ENCODE measurements at places on chromosomes 11 and 22.
A peak's percentile ranks its signal among the peaks of the same experiment; 100 is the strongest.

DNA sequence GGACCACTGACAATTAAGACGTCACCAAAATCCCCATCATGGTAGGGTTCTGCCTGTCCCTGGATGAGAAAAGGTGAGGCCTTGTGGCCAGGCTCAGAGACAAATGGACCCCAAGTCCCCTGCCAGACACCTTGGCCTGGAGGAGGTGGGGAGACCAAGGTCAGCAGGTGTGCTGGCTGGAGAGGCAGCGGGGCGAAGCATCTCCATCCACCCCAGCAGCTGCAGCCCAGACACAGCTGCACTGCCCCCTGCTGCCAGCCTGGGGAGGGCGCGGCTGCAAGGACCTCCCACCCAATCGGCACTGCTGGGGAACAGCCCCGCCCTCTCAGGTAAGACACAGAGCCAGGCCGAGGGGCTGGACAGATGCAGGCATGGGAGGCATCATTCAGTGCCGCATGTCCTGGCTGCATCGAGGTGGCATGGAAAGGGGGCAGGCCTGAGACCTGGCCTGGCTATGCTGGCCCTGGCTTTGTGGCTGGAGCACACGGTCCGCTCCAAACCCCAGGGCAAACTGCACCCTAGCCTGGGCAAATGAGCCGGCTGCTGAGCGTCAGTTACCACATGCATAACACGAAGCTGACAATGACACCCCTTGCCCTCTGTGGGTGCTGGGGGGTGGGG, 12.2 kb upstream of the MFNG start:
- DNase-seq: no peak

DNA sequence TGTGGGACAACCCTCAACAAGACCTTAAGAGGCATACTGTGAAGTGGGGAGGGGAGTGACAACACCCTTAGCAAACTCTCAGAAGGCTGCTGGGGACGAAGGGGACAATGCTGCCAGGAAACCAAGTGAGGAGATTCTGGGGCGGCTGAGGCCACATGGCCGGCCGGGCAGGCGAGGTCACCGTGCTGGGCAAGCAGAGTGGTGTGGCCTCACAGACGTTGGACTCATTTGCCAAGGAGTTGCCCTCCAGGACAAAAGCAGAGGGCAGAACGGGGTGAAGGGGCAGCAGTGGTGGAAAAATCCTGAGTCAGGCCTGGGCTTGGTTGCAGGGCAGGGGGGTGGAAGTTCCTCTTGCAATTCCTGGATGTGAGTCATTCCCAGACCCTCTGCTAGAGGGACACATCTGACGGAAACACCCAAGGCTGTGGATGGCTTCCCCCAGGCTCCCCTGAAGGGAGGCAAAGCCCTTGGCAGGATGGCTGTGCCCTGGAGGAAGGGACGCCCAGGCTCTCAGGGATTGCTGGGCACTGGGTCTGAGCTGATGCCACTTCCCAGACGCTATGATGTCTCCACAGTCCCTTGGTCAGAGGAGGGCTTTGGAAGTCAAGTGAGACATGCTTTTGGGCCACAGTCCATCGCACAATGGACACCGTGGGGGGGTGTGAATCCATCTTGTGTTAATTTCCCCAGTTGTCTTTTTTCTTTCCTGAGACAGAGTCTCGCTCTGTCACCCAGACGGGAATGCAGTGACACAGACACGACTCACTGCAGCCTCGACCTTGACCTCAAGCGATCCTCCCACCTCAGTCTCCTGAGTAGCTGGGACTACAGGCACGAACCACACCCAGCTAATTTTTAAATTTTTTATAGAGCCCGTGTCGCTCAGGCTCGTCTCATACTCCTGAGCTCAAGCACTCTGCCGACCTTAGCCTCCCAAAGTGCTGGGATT, 16.2 kb upstream of the SHANK3 start:
- DNase-seq: peak; percentile 76

GRCh38 chr11:86670181-86670580, 2.2 kb downstream of the ME3 start:
- peak; percentile 44 for DNase-seq

DNA sequence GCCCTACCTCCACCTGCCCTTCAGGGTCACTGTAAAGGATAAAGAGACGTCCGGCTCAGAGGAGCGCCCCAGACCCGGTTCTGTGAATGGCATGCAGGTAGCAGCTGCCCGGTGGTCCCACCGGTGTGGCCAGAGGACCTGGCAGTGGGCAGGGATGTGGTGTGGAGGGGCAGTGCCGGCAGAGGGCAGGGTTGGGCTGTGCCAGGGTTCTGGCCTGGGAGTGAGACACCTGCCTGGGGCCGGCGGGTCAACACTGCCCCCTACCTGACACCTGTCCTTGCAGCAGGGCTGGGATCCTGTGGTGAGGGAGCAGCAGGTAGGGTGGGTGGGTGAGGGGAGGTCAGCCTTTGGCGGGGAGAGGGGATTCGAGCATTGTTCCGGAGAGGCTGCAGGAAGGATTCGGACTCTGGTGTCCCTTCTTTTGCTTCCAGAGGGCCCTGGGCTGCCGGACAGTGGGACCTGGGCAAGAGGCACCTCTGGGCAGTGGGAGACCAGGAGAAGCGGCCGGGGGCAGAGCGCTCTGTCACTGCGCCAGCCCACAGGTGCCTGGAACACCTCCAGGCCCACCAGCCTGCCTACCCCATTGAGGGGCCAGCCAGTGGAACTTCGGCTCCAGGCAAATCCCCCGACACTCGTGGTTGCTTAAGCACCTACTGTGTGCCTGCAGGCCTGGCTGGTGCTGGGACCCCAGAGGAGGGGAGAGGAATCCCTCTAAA, 1.6 kb upstream of the PHLDA2 start:
- DNase-seq: peak; percentile 57

DNA sequence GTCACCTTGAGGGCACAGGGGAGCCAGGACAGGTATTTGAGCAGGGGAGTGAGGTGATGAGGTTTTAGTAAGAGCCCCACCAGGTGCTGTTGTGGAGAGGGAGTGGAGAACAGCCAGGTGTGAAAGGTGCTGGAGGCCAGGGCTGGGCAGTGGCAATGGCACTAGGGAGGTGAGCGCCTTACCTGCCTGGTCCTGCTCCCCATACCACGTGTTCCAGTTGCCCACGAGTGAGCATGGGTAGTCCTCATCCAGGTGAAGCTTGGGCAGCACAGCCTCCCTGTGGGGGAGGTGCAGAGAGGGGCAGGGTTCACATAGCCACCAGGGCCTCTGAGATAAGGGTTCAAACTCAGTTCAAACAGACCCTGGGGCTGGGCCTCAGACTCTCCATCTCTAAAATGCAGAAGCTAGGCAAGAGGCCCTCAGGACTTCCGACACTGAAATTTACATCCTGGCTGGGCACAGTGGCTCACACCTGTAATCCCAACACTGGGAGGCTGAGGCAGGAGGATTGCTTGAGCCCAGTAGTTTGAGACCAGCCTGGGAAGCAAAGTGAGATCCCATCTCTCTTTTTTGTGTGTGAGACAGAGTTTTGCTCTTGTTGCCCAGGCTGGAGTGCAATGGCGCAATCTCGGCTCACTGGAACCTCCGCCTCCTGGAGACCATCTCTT, 11.8 kb downstream of the NIPSNAP1 start:
- DNase-seq: no peak

DNA sequence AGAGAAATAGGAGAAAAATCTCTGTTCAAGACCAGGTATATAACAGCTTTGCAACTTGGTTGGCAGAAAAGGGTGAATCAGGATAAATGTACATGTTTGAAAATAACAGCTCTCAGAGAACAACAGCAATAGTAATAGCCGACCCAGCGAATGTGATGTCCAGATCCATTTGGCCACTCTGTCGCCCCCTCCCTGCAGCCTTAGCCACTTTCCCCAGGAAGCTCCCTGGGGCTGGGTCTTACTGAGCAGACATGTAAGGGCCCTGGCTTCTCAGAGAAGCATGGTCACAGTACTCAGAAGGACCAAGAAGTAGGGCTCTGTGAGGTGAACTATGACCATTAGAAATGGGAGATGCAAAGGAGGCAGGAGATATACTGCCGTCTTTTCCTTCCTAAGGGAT, 154.1 kb upstream of the SNX19 start:
- DNase-seq: no peak

- no peak for DNase-seq
Measured at GRCh38 chr11:12743834-12744449, 69.7 kb downstream of the TEAD1 start.

GRCh38 chr22:38162881-38163843, 18.5 kb downstream of the PLA2G6 start:
- no peak for DNase-seq

DNA sequence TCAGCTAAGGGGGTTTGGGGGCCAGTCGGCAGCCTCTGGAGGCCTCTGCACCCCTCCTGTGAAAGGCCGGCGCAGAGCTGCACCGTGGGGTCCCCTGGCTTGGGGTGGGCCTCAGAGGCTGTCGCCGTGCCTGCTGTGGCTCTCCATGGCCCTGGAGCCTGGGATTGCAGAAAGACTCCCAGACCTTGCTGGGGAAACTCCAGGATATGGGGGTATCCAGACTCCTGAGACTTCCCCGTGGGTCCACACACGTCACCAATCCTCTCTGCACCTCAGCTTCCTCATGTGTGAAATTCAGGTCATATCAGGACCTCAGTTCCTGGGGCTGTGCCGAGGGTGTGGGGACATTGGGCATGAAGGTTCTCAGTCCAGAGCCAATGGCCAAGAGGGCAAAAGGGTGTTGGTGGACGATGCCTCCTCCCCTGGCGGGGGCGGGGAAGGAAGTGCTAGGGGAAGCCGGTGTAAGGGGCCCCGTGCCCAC, 97.1 kb downstream of the KCNQ1 start:
- DNase-seq: no peak

DNA sequence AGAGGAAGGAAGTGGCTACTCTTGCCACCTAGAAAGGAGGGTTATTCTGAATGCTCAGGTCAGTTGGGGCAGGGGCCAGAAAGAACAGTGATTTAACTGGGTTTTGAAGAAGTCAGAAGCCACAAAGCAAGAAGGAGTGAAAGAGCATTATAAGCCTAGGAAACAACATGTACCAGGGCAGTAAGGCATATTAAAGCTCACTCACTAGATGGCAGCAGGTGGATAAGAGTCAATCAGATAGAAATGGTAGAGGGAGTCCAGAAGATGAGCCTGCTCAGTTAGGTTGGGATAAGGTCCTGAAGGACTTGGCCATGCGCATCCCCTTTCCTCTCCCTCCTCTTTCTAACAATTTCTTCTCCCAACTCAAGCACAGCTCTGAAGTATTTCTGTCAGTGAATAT, 22.0 kb upstream of the PATE1 start:
- peak; percentile 41 for DNase-seq

GRCh38 chr11:96942855-96943254, 553.0 kb downstream of the JRKL start:
- no peak for DNase-seq

DNA sequence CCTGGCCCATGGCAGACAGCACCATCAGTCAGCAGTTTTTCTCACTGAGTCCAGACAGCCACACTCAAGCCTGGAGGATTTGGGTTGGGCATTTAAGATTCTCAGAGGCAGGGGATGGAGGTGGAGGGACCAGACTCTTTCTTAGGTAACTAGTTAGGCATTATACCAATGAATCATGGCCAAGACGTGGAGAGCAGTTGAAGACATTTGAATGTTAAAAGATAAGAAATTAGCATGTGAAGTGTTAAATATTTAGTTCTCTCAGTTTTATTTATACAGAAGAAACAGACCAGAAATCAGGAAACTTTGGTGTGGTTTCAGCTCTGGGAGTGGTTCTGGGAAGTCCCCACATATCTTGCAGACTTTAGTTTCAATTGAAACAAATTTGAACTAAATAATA, 9.9 kb downstream of the GTF2H1 start:
- no peak for DNase-seq

DNA sequence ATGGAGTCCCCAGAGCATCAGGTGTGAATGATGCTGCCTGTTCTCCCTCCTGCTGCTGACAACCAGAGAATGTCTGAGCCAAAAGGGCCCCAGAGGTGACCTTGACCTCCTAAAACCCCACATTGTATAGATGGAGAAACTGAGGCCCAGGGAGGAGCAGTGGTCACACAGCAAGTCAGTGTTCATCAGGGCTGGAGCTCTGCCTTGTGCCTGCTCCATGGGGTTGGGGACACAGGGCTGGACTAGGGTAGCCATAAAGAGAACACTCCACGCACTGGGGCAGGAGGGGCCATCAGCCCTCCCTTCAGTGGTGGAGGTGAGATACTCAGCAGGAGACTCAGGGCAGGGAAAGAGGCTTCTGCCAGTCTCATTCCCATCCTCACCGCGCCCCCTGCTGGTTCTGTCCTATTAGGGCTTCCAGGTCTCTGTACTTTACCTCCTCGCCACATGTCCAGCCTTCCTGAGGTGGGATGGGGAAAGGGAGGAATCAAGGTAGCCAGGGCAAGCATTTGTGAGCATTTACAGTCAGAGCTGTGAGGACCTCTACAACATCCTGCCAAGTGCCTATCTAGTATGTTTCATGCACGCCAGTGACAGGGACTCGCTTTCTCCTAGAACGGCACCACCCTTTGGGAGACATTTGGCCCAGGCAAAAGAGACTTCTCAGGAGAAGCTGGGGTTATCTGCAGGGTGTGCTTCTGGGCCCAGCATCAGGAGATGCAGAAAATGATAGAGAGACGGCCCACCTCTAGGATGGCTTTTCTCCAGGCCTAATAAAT, 43.2 kb downstream of the NEU3 start:
- DNase-seq: peak; percentile 75

- no peak for DNase-seq
Measured at GRCh38 chr11:104682206-104682605, 216.1 kb downstream of the CASP12 start.

- no peak for DNase-seq
Measured at GRCh38 chr11:78560153-78560552, 14.5 kb downstream of the NARS2 start.

- no peak for DNase-seq
Measured at GRCh38 chr11:116733969-116734508, 38.7 kb downstream of the BUD13 start.

- DNase-seq: no peak
Measured at GRCh38 chr11:84316866-84317555, 1030.8 kb upstream of the CCDC90B start.

DNA sequence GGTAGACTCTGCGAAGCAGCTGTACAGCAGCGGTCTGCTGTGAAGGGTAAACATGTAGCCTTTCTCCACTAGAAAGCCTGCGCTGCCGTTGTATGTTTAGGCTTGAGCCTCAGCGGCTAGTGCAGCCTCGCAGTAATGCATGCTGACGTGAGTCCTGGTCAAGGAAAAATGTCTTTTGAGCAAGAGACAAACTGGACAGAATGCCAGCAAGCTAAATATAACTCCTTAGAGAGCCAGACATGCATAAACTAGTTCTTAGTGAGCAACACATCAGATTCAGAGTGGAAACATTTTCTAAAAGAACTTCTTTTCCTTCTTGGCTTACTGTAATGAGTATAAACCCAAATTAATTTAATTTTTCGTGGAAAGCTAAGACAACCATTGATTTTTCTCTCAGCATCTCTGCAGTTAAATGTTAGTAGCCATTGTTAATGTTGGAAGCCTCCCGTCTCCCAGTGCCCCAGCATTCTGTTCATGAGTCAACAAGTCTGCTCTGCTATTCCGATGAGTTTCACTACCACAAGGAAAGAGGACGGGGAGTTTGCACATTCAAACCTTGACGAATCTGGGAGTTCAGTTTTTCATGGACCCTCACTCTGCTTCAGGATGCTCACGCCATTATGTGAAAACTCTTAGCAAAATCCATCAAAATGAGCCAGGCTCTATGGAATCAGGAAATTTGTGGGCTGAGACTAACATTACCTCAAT, 51.4 kb downstream of the JAM3 start:
- peak; percentile 94 for DNase-seq

- DNase-seq: no peak
Measured at GRCh38 chr11:68521969-68522652, 61.6 kb downstream of the PPP6R3 start.

Data from EH (cell line).